ENCODE measurements at places on chromosomes 12 and 14.

DNA sequence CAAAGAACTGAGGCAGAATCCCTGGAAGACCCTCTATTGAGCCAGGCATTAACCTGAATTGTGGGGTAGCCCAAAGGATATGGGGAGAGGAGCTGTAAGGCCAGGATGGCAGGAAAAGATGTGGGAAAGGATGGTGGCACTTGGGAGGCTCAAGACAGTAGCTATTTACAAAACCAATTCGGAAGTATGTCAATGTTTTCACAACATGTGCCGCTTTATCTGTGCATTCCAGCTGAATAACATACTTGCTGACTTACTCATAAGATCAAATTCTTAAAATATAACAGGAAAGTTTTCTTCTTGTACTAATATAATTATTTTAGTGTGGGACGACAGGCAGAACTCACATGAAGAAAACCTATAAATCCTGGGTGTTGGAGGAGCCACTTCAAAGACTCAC is 10.6 kb downstream of the BBS10 start:
- DNase-seq, result no peak

DNA sequence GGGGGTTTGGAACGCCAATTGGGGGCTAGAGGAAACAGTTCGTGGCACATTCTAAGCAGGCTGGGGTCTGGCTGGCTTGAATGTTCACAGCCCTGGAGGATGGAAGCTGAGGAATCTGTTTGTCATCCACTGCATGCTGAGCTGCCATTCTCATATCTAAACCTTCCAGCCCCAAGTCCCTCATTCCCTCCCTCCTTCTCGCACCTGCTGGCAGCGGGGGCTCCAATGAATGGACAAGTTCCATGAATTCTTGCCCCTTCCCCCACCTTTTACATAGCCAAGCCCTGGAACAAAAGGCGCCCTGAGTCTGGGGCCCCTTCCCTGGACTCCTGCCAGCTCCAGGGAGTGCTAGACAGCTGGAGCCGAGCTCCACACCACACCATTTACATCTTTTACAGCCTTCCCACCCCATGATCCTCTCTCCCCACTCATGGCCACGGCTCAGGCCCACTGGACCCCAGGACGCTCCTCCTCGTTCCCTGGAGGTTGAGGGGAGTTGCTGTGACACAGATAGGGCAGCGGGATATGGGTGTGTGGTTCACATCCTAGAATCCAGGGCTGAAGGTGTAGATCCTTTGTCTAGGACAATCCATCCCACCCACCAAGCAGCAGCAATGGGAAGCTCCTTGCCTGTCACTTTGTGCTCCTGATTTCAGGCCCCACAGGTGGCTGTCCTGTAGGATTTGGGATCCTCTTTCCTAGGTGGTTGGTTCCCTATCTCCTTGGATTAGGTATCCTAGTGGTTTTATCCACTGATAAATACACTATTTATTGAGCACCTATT is 21.7 kb upstream of the VRTN start:
- DNase-seq, result no peak

GRCh38 chr14:104387022-104388010 is 192.2 kb upstream of the C14orf180 start:
- peak; percentile 3 for DNase-seq

DNA sequence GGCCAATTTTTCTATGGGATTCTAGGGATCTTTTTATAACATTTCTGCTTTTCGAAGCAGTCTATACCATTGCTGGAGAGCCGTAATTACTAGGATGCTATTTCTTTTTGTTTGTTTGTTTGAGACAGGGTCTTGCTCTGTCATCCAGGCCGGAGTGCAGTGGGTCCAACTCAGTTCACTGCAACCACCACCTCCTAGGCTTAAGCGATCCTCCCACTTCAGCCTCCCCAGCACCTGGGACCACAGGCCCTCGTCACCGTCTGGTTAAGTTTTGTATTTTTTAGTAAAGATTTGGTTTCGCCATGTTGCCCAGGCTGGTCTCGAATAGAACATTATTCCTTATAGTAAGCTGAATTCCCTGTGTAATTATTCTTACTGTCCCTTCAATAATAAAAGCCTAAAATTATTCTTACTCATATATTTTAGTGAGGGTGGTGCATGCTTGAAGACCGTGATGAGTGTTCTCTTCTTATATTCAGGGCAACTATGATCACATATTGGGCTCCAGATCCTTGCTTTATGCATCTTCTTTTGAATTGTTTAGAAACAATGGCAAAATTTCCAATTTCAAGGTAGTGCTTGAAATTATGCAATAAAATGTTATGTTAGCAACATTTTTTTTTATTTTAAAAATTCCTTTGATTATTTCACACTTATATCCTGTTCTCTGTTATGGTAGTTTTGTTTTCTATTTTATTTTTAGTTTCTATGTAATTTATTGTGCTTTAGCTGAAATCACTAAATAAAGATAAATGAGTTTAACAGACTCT is 66.2 kb downstream of the CRADD start:
- DNase-seq, result no peak
